ENCODE measurements at places on chromosomes 7 and 10. TPM values are rescaled to one million over a fixed set of nuclear protein-coding genes. Genes with fewer than 3 reads are reported as not detected.

The CRHR2 gene
- 0.19 TPM for total RNA-seq

The CD36 gene
- 1,018 TPM for total RNA-seq

The FAM221A gene
- total RNA-seq = 2.9 TPM

The NAT16 gene
- total RNA-seq = not detected

The KAT6B gene
- total RNA-seq = 41.0 TPM

The OGDHL gene
- 4.5 TPM for total RNA-seq

- DNase-seq = no peak
Observed at GRCh38 chr10:102555781-102556328, 52.1 kb downstream of the SUFU start.

GRCh38 chr10:31822150-31822549, 106.5 kb downstream of the ARHGAP12 start:
- DNase-seq = no peak

GRCh38 chr10:932589-932988, 1.1 kb upstream of the LARP4B start:
- no peak for DNase-seq

- DNase-seq = no peak
Observed at GRCh38 chr7:17986851-17987250, 40.8 kb downstream of the PRPS1L1 start.

GRCh38 chr7:46725136-46725535, 804.1 kb upstream of the IGFBP3 start:
- DNase-seq = no peak

DNA sequence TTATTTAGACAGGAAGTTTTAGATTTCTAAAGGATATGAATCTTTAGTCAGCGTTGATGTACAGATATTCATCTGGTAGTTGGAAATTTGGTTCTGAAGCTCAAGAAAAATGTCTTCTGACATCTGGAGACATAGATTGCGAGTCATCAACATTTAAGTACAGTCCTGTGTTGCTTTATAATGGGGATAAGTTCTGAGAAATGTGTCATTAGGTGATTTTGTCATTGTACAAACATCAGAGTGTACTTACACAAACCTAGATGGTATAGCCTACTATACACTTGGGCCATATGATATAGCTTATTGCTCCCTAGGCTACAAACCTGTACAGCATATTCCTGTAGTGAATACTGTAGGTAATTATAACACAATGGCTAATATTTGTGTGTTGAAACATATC, 49.6 kb upstream of the UBN2 start:
- DNase-seq = no peak

- DNase-seq = no peak
Observed at GRCh38 chr7:51601461-51601860, 284.9 kb upstream of the COBL start.

DNA sequence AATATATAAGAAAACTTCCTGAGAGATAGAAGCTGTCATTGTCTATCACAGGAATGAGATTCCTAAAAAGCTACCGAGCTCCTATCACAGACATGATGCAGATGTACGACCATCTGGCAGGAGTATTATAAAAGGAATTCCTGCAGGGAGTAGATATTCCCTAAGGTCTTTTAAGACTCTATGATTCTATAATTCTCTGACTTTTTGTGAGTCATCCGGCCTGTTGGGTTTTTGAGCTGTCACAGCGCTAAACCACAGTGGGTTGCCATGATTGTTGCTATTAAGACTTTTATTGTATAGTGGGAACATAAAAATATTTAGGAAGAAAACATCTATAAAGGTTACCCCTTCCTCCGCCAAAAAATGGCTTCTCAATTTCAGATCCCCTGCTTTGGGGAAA, 223.4 kb downstream of the BMPER start:
- DNase-seq = no peak

- no peak for DNase-seq
Observed at GRCh38 chr7:25854059-25854458, 297.9 kb upstream of the NFE2L3 start.

DNA sequence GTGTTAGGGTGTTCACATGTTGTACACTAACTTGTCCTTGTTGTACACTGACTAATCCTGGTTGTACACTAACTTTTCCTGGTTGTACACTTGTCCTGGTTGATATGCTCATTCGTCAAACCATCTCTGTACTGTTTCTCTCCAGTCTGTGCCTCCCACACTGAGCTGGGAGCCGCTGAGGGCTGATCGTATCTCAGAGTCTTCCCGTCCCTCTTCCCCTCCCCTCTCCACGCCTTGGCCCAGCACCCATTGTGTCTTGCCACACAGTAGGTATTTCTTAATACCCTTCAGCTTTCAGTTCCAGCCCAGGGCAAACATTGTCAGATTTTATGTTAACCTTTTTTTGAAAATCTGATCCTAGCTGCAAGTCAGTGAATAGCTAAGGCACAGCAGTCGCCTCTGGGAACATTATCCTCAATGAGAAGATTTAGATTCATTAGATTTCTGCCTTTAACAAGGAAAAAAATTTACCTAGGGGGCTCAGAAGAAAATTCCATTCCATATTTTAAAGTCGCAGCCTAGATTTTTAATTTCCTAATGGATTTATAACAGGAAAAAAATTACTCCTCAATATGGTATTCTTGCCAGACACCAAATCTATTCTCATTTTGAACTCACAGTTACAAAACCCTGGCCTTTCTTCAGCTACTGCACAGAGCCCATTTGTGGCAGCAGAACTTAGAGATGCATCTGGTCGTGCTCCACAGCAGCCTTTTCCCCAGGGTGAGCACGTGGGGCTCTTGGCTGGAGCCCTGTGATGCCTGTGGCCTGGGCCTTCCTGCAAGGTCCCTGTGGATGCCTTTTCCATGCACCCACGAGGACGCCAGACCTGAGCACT, 33.0 kb upstream of the CHST15 start:
- DNase-seq = no peak

DNA sequence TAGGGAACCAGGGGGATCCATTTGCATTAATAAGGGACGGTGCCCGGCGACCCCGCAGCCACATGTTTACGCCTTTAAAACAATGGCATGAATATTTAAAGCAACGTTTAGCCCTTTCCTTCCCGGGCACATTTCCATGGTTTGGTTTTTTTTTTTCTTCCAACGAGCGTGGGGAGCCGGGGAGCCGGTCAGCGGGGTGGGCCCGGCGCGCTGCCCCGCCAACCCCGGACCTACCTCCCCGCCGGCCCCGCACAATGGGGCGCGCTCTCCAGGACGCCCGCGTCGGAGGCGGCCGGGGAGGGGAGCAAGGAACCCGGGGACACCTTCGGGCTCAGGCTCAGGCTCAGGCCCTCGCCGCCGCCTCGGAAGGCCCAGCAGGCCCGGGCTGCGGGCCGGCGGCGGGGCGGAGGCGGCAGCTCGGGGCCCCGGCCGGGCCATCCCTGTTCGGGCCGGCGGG, 1.0 kb downstream of the SEPHS1 start:
- DNase-seq = no peak

DNA sequence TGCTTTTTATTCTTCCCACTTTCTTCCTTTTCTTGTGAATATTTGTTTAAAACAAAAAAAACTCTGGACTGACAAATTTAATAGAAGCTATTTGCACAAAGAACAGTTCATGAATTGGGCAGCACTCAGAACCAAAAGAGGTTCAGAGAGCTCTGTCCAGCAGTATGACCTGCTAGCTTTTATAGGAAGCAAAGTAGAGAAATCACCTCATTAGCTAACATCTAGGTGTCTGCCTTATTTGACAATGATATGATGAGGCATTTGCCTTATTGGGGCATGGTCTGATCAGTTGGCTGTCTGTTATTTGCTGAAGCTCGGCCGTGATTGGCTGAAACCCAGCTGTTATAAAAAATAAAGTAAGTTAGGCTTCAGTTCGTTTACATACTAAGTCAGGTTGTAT, 819 bp upstream of the TRIM4 start:
- no peak for DNase-seq

Data from left ventricle myocardium inferior (tissue), 1 donor.